ENCODE measurements at places on chromosomes 12 and 14. TPM values are rescaled to one million over a fixed set of nuclear protein-coding genes. Genes with fewer than 3 reads are reported as not detected.

SCNN1A gene
- 7.1 TPM for total RNA-seq

FERMT2 gene
- total RNA-seq, result 84.2 TPM

SPX gene
- total RNA-seq, result 0.05 TPM

ERBB3 gene
- total RNA-seq, result 0.88 TPM

IFI27 gene
- total RNA-seq, result 375 TPM

RFC5 gene
- total RNA-seq, result 26.3 TPM

GRCh38 chr12:105273601-105274000, 37.6 kb upstream of the APPL2 start:
- no peak for DNase-seq

GRCh38 chr14:86168371-86168770, 638.4 kb downstream of the FLRT2 start:
- no peak for DNase-seq

DNA sequence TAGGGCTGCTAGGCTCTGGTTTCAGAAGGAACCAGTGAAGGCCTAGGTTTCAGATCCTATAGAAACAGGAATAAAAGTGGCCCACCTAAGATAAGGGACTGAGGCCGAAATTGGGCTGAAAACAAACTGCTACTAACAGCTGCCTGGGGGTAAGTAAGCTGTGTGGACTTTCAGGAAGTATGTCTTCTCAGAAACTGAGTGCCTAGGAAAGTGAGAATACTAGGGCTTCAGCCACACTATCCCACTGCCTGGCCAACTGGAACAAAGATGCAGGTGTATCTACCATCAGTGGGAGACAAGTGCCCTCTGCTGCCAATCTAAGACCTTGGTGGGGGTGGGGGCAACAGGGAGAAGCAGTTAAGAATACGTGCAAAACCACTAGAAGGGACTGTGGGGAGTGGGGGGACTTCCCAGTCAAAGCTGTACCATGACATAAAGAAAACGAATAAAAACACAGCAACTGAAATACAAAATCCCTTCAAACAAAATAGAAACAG, 82.5 kb downstream of the MED13L start:
- no peak for DNase-seq

- no peak for DNase-seq
Measured at GRCh38 chr12:1932264-1932777, 13.9 kb upstream of the CACNA2D4 start.

DNA sequence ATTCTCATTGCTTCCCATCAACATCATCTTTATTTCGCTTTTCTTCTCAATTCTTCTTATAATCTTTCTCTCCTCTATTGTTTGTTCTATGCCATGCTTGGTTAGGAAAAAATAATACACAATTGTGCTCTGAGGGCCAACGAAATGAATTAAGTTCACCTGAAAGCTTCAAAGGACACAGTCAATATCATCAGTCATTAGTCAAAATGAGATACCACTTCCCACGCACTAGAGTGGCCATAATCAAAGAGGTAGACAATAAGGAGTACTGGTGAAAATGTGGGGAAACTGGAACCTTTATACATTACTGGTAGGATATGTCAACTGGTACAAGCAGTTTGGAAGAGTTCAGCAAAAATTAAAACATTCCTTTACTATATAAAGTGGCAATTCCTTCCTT, 91.5 kb downstream of the TMTC1 start:
- DNase-seq, result no peak

DNA sequence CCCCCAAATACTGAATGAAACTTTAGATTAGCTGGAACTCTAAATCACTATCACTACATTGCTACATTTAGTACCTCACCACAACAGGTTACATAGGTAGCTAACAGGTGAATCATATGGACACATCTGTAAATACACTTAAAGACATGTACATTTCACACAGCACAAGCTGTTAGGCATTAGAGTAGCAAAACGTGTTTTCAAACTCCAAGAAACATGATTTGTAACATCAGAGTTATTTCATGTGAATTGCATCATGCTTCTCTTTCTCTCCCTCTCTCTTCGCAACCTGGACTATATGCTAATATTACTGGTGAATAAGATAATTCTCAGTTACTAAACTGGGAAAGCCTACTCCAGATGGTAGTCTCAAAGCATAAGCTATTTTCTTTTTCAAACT, 4.3 kb downstream of the SEL1L start:
- no peak for DNase-seq

DNA sequence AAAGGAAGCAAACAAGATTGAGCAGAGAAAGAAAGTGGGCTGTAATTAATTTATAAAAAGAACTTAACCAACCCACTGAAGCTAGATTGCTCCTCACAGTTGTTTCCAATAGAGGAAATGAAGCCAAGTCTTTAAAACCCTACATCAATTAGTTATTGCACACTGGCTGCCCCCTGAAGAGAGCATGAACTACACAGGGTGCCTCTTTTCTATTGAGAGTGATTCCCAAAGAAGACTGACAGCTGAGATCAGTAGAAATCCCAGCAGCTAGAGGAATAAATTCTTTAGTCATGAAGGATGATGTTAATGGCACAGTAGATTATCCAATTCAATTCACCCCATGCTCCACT, 8.6 kb upstream of the USP15 start:
- no peak for DNase-seq

GRCh38 chr12:24256684-24257083, 307.2 kb upstream of the SOX5 start:
- no peak for DNase-seq

DNA sequence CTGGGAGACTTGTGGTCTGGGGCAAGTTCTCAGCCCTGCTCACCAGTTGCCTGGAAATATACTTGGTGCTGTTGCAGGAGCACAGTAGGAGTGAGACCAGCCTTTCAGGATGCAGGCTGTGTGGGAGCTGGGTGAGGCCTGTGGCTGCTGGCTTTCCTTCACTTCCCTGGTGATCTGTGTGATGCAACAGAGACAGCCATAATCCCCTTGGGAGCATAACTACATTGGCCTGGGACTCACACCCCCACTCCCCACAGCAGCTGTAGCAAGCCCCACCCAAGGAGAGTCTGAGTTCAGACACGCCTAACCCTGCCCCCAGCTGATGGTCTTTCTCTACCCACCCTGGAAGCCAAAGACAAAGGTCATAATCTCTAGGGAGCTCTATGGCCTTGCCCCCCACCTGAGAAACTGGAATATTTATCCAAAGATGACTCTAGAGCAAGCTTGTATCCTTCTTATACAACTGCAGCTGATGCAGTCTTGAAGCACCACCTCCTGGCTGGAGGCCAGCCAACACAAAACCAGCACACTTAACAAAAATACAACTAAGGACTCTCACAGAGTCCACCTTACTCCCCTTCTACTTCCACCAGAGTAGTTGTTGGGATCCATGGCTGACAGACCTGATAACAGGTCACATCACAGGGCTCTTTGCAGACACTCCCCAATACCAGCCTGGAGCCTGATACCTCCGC, 190.4 kb upstream of the CPNE8 start:
- no peak for DNase-seq

DNA sequence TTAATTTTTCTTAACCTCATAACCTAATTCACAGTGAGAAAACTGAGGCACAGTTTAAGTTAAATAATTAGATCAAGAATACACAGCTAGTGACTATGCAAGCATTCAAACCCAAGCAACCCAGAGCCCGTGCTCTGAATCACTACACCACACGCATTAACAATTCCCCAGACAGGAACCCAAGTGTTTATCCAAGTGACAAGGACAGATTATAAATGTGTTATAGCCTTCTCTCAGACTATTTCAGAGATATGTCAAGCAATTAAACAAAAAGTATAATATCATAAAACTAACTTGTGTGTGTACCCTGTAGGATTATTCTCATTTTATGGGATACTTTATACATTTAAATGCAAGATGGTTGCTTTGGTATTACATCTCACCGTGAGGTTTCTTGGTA, 43.8 kb downstream of the MED13L start:
- peak; percentile 50 for DNase-seq

All from dermis blood vessel endothelial cell (primary cell).